Glutamatergic neuron (in vitro differentiated cells): ENCODE measurements at places on chromosomes 12 and 14. TPM values are rescaled to one million over a fixed set of nuclear protein-coding genes. Genes with fewer than 3 reads are reported as not detected.

- no peak for DNase-seq
These were observed at the start of gene CD9 for GRCh38 chr12:6200256-6201212. CD9 (plus strand) TSS chr12:6200400; CDS start chr12:6200500, 100 bp downstream.

GRCh38 chr12:2583091-2583497 lies 211.7 kb upstream of the FKBP4 start:
- DNase-seq, result peak; percentile 83

DERA gene
- total RNA-seq, result 55.6 TPM

DNA sequence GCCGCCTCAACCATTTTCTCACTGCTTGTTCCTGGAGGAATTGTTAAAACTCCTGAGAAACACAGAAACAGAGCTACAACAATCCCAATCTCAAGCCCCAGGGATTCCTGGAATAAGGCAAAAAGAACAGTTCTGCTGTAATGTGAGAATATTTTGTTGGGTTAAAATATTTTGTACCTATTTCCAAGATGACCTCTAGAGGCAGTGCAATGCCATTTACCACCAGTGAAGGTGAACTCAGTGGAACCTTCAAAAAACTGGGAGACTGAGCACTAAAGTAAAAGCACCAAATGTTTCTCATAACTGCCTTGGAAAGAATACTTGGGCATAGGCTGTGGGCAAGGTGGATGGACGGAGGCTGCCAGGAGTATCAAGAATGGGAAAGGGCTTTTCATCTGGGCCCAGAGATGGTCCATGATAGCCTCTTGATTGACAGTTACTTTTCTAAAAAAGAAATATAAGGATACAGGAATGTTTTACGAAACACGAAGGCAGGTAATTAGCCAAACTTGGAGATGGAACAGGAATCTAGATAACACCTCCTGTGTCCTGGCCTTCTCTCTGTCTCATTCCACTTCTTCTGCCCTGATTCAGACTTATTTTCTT lies 334.0 kb upstream of the FLRT2 start:
- no peak for DNase-seq

GRCh38 chr14:94685166-94685581 lies 73.0 kb downstream of the SERPINA3 start:
- DNase-seq, result no peak

STRAP gene
- 159 TPM for total RNA-seq

DNA sequence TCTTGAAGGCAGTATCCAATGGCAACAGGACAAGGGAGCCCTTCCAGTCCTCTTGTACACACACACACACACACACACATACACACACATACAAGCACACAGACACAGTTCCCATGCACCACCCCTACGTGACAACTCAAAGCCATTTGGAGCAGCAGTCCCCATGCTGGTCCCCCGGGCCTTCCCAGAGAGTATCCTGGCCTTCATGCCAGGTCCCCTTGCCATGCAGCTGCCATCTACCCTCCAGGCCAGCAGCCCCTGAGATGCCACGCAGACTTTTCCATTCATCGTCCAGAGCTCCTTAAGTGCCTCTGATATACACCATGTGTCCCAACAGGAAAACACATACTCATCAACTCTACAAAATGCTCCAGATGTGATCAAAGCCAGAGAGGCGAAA lies 159.5 kb downstream of the ANO2 start:
- DNase-seq, result no peak

- DNase-seq, result no peak
These were observed 163.4 kb upstream of the HMGA2 start for GRCh38 chr12:65660836-65661235.

BRF1 gene
- 54.6 TPM for total RNA-seq

DNAJC22 gene
- total RNA-seq, result 4.5 TPM

DNA sequence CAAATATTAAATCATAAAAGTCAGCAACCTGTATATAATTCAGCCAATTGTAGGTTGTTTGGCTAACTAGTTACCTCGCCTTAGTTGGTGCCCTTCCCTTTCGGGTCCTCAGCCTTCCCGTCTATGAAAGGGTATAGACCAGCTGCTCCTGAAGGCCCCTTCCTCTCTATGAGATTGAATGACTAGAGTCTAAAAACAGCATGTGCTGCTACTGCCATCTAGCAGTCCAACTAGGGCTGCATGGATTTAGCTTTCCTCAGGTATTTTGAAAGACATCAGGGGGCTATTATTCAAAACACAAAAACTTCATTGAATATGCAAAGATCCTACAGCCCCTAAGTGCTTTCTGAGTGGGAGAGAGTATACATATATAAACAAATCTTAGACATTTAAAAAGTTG lies 37.0 kb upstream of the TMEM263 start:
- DNase-seq, result peak; percentile 18

- no peak for DNase-seq
These were observed 34.0 kb downstream of the VCPKMT start for GRCh38 chr14:50082308-50082742.

PIANP gene
- total RNA-seq, result 48.8 TPM

MYO1H gene
- total RNA-seq, result 0.27 TPM

BCL11B gene
- 2.6 TPM for total RNA-seq

CSAD gene
- total RNA-seq, result 34.5 TPM

DNA sequence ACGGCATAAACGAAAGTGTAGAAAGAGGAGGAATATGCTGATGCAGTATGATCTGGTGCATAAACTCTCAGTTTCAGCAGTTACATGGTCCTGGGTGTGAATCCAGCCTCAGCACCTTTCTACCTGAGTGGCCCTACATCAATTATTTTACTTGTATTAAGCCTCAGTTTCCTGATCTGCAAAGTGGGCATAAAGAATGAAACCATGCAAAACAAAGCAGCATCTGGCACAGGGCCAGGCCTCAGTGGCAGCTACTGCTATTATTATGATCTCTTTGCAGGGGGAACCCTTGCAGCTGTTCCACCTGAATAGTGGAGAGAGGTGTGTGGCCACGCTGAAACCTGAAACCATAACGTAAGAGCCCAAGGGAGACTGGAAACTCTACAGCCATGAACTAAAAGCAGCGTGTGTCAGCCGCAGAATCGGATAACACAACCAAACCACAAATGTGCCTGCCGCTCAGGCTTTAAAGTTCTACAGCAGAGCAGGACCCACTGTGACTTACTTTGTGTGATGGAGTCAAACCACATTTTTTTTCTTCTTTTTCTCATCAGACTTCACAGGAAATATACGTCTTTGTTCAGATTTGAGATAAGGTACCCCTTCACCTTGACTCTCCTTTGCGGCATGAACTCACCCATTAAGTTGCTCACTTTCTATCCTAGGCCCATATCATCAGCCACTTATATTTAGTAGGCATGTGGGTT lies 29.2 kb upstream of the FOS start:
- no peak for DNase-seq
